ENCODE measurements at places on chromosomes 12 and 14.

GRCh38 chr12:75892731-75893408, 138.7 kb downstream of the PHLDA1 start:
- DNase-seq = no peak

DNA sequence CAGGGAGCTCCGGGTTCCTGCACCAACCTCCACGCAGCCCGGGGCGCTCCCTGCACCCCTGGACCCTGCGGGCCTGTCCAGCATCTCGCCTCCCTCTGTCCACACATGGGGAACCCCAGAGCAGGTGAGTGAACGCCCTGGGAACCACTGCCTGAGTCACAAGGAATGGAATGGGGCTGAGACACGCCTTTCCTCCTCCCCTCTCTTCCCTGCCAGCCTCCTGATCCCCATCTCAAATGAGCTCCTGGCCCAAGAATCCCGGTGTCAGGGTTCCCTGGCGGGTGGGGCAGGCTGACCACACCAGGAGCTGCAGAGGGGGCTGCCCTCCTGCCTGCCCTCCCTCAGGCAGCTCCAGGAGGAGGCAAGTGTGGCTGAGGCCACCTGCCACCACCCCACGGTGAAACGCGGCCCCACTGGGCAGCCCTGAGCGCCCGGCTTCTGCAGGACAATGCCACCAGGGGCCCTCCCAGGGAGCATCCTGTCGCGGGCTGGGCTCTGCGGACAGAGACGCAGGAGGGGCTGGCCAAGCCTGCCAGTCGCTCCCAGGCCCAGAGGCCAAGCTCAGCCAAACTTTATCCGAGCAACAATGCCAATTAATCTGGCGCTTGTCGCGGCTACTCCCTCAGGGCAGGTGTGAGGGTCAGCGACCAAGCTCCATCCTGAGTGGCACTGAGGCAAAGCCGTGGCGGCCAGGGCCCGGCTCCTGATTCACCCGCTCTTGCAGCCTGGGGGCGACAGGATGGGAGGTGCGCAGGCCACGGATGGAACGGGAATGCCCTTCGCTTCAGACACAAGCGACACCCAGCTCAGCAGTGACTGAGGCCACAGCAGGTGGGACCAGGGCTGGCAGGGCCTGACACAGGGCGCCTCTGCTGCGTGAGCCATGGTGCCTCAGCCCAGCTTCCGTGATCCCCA, 44.3 kb downstream of the GALNT9 start:
- no peak for DNase-seq

DNA sequence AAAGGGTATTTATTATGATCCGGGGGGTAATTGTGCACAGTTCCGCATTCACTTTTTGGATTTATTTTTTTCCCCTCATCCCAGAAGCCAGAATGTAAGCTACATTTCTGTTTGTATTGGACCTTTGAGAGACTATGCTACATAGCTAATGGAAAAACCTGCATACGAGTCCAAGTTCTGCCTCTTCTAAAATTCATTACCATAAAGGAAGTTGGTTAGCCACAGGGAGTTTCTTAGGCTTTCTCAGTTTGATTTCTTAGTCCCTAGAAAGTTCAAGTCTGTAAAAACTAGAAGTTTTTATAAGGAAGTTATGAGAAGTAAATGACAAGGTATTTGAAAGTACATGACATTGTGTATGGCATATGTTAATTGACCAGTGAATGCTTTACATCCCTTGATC, 138.7 kb downstream of the PDE3A start:
- no peak for DNase-seq

- no peak for DNase-seq
These were observed 33.0 kb upstream of the CFAP54 start for GRCh38 chr12:96456265-96456974.

DNA sequence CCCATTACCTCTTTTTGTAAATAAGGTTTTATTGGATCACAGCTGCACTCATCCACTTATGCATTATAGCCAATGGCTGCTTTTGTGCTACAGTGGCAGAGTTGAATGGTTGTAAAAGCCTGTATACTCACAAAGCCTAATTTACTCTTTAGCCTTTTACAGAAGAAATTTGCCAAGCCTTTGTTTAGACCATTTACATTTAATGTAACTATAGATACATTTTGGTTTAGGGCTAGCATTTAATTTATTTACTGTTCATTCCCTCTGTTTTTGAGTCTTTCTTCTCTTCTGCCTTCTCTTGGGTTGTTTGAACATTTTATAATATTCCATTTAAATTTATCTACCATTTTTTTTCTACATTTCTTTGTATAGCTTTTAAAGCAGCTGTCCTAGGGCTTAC, 217.1 kb upstream of the AMIGO2 start:
- no peak for DNase-seq

DNA sequence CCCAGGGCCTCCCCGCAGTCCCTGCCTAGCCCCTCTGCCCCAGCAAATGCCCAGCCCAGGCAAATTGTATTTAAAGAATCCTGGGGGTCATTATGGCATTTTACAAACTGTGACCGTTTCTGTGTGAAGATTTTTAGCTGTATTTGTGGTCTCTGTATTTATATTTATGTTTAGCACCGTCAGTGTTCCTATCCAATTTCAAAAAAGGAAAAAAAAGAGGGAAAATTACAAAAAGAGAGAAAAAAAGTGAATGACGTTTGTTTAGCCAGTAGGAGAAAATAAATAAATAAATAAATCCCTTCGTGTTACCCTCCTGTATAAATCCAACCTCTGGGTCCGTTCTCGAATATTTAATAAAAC, 2.2 kb downstream of the HOXC6 start:
- DNase-seq = no peak

DNA sequence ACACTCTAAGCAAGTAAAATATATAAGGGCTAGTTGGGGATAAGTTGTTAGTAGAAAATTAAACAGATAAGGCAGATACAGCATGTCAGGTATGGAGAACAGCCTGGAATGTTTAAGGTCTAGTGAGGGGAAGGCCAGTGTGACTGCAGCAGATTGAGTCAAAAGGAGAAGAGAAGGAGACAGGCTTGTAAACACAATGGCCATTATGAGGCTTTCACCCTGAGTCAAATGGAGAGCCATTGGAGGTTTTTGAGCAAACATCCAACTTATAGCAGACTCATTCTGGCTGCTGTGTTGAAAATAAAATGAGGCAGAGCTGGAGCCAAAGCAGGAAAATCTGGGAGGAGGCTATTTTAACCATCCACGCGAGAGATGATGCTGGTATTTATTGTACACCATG, 142.0 kb downstream of the DUSP6 start:
- no peak for DNase-seq

DNA sequence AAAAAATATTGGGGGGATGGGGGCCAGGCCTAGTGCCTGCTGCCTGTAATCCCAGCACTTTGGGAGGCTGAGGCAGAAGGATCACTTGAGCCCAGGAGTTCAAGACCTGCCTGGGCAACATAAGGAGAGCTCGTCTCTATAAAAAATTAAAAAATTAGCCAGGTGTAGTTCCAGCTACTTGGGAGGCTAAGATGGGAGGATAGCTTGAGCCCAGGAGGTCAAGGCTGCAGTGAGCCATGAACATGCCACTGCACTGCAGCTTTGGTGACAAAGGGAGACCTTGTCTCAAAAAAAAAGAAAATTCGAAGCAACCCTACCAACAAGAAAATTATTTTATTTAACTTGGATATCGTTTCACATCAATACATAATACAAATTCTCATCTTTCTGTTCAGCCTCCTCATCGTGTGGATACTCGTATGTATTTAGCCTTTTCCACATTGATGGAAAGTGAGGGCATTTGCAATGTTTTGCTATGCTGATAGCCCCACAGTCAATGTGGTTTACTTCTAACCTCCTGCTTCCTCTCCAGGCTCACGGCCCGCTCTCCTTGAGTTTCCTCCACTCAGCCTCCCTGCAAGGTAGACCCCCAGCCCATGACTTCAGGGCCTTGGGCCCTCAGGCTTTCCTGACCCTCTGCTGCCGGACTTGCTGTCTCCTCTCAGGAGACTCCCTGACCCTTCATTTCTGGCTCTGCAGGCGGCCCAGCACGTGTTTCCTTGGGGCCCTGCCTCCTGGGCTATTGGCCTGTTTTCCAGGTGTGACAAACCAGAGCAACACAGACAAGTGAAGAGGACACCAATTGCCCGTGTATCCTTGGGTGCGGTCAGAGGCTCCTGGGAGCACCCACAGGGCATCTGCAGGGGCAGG, 54.8 kb downstream of the NFKBIA start:
- DNase-seq = no peak

DNA sequence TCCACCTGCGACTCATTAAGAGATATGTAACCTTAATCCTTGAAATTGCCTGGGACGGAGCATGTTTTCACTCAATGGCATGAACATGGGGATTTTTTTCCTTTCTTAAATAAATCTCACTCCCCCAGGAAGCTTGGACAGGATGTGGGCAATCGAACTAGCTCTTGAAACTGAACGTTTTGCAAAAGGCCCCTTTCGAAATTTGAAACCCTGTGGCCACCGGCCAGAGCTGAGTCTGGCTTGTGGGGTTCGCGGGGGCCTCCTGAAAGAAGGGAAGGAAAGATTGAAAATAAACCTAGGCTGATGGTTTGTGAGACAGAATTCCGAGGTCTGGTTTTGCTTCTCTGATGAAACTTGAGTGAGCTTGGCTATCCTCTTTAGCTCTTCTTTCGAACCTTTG, 101.4 kb upstream of the RTL1 start:
- DNase-seq = no peak

DNA sequence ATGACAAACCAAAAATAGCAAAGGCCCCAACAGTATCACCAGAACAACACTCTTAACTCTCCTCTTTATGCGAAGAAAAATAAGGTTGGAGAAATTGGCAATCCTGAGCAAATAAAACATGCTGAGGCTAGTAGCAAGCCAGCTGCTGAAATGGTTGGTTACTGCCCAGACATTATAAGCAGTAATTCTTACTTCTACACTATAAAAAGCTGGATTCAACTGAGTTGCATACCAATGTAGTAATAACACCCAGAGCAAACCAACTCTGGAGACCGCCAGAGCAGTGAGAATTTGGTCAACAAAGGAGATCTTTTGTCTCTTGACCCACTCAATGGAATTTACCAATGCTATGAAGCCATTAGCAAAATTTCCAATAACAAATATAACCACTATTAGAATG, 628 bp downstream of the TAS2R30 start:
- DNase-seq = no peak

DNA sequence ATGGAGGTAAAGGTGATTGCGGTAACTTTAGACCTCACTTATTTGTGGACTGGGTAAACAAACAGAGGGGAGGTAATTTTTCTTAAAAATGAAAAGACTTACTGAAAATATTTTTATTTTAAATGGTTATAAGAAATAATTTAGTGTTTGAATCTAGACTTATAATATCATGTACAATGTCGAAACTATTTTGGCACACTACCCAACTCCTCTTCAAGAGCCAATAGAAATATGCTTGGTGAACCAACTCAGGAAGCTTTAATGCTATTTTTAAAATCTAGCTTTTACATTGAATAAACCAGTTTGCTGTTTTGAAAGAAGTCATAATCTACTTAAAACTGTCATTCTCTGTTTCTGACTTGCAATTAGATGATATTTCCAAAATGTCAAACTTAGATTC, 175.8 kb upstream of the NPAS3 start:
- DNase-seq = no peak

- no peak for DNase-seq
These were observed 139.7 kb downstream of the SLCO1B3 start for GRCh38 chr12:20950248-20950647.

- no peak for DNase-seq
These were observed 13.1 kb downstream of the MAP3K12 start for GRCh38 chr12:53485955-53486735.

Data from activated CD4-positive, alpha-beta memory T cell treated with anti-CD3 and anti-CD28 coated beads for 36 hours (primary cell).